Left lung (tissue), 14 donors: ENCODE measurements at places on chromosomes 6 and 20.

GRCh38 chr20:47113362-47114109 is 218.9 kb downstream of the EYA2 start:
- no peak for DNase-seq

DNA sequence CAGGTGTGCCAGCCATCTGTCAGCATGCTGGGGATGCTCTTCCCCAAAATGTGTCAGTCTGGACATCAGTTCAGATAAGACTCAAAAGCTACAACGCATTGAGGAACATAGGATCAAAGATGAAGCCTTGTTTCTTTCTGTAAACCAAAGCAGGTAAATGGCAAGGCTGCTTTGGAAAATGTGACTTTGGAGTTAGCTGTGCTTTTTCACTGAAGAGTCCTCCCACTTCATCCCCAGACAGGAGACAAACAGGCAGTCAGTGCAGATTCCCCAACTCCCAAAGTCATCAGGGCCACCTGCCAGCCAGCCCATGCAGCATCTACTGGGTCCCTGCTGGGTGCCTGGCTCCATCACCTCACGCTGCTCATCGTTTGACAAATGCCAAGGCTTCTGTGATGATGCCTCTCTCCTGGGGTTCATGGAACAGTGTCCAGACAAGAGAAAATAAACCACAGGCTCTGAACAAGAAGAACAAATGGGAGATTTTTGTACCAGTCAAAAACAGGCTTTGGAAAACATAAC is 205.0 kb upstream of the BTBD3 start:
- DNase-seq, result no peak

GRCh38 chr6:8268606-8269005 is 166.3 kb upstream of the EEF1E1 start:
- no peak for DNase-seq

DNA sequence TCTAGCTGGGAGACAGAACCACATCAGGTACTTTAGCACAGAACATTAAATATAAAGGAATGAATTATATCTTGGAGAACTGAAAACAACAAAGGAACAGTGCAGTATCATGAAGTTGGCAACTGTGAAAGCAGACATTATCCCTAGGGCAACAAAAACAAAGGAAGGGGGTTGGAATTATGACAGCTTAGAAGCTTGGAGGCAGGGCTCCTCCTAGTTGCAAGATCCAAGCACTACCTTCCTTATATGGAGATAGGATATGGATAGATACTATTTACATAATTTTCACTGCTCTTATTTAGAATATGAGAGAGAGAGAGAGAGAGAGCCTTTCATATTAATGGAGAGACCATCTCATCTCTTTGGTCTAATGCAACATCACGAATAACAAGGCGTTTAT is 27.0 kb downstream of the TMEM14A start:
- no peak for DNase-seq

DNA sequence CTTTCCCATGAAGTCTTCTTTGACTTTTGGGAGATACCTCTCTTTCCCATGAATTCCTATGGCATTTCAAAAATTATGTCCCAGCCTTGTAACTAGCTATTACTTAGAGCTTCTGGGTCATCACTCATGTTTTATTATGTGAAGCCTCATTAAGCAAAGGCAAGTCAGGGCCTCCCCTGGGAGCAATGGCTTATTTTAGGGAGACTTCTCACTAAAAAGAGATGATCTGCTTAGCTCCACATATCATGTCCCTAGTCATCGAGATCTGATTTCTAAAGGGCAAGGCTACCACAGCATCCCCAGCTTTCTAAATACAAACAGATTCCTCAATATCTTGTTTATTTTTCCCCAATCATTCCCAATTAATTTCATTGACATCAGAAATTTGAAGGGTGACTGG is 154.0 kb upstream of the MANEA start:
- no peak for DNase-seq

GRCh38 chr20:2617099-2617714 is 35.2 kb upstream of the NOP56 start:
- no peak for DNase-seq

DNA sequence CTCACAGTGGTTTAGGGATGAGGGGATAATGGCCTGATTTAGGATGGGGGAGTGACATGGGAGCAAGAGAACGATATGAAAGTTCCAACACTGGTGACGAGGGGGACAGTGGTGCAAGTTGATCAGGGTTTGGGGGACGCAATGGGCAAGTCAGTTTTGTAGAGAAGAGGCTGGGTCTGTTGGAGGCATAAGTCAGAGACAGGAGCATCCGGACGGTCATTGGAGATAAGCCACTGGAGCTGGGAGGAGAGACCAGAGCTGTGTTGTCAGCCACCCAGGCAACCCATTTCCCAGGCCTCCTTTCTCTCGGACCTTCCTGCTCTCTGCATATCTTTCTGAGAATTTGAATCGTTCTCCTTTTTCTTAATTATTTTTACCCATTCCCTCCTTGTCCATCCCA is 9.5 kb downstream of the DNPH1 start:
- DNase-seq, result no peak
